Amygdala (tissue), 56 donors: ENCODE measurements at places on chromosomes 13 and 19.

DNA sequence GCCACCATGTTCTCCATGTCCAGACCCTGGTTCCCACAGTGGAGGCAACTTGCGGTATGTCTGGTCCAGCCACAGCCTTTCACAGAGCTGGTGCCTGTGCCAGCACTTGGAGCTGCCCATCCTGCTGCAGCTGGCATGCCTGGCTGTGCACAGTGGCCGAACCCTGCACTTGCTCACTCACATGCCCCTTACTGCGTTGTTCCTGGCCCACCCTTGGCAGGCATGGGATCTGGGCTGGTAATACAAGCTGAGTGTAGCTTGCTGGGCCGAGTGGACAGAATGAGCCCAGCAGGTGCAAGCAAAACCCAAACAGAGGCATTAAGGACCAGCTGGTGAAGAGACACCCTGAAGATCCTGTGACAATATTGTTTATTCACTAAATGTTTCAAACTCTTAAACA lies 583.9 kb upstream of the SLITRK6 start:
- DNase-seq, result no peak

GRCh38 chr19:28943651-28944050 lies 269.3 kb downstream of the UQCRFS1 start:
- no peak for DNase-seq

- no peak for DNase-seq
Observed at GRCh38 chr19:1084024-1084868, 10.9 kb downstream of the POLR2E start.

GRCh38 chr19:19145684-19146608 lies 7.7 kb upstream of the TMEM161A start:
- DNase-seq, result peak; percentile 42

DNA sequence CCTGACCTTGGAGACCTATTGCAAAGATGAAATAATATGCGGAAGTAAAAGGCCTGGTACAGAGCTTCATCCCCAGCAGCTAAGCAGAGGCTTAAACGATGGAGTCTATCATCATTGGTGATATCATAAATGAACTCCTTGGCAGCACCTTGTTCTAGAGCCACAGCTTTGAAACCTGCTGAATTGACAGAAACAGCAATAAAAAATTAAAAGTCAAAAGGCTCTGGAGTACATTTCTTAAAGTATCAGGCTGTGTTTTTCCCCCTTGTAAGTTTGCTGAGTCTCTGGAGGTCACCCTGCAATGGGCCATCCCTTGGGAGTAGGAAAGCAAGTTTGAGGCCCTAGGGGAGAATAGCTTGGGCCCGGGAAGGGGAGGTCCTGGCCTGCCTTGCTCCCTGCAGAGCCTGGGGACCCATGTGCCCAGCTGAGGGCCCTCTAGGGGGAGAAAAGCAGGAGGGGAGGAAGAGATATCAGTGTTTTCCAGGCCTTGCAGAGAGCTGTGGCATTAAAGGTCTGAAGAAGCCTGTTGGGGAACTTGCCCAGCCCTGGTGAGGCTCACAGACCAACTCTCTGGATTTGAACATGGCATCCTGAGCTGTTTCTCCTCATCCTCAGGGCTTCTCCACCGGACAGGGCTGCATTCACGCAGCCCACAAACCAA lies 416.1 kb downstream of the ZNF536 start:
- no peak for DNase-seq

GRCh38 chr19:48745208-48745995 lies 1.3 kb downstream of the IZUMO1 start:
- peak; percentile 51 for DNase-seq

DNA sequence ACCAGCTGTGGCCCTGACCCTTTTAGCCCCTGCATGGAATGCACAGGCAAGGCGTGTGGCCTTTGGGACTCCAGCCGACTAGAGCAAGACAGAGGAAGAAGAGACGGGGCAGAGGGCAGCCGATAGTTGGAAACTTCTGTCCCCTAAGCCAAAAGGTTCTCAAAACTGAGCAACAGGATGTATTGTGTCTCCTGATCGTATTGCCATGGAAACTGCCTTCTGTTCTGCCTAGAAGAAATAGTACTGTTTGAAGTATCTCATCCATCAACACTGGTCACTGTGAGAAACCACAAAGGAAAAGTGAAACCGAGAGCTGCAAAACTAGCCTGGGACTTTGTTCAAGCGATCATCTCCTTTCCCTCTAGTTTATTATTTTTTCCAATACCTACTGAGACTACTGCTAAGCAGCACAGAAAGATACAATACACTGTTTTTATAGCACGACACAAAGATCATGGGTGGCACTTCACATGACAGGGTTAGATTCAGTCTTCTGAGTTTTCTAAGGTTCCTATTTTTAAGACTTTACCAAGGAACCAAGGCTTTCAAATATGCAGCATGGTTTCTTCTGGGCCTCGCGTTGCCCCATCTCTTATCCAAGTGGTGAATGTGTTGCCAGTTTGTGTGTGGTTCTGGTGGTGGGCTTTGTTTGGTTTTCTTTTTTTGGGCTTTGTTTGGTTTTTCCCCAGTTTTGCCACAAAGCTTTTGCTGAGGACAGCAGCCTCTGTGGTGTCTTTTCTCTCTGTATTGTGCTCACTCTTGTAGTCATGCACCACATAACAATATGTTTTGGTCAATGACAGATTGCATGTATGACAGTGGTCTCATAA lies 49.3 kb upstream of the GPR183 start:
- peak; percentile 7 for DNase-seq

DNA sequence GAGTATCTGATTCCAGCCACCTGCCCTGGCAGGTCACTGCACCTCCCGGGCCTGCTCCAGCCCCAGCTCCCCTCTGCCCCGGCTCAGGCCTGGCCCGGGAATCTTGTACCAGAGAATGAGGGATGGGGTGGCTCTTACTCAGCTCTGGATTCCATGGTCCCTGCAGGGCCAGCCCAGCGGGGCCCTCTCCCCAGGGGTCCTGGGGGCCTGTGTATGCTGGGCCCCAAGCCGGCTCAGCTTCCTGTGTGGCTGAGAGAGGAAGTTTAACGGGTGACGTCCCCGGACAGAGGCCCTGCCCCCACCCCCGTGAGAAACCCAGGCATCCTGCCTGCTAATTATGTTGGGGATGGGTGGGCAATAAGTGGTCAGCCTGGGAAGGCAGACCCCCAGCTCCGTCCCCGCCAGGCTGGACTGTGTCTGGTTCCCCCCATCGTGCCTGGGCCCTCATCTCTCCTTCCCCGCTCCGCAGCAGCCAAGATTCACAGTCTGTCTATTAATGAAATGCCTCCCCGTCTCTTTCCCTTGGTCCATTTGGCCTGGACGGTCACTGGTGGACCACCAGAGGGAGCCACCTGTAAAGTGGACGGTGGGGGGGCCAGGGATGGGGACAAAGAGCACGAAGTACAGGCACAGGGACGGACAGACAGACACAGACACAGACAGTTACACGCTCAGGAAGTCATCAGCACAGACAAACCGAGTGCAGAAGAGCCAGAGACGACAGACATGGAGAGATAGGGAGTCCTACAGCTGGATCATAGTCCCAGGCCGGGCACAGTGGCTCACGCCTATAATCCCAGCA lies at the start of gene DENND1C:
Gene DENND1C (minus strand): TSS at position 247 of the 802 bp plus-strand sequence. CDS start 92 bp downstream, at position 155.
- DNase-seq, result no peak

GRCh38 chr13:80251403-80251802 lies 89.5 kb downstream of the SPRY2 start:
- DNase-seq, result no peak

- no peak for DNase-seq
Observed at GRCh38 chr13:109780845-109781383, 5.5 kb downstream of the IRS2 start.

DNA sequence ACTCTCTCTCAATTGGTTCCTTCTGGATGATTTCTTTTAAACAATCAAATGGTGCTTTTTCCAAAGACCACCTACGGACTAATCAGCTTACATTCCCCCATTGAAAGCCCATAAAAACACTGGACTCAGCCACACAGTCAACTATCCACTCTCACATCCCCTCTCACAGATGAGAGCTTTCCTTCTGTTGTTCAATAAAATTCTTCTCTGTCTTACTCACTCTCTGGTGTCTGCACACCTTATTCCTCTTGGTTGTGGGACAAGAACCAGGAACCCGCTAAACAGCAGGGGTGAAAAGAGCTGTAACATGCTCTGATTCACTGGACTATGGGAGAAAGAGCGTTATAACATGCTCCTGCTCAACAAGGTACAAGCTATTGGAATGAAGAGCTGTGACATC lies 2896.2 kb downstream of the PCDH9 start:
- DNase-seq, result no peak
